Activated T-cell treated with anti-CD3 and anti-CD28 coated beads, Interleukin-2, amount 50 U/mL, for 48 hours (primary cell): ENCODE measurements at places on chromosomes 6 and 20.

DNA sequence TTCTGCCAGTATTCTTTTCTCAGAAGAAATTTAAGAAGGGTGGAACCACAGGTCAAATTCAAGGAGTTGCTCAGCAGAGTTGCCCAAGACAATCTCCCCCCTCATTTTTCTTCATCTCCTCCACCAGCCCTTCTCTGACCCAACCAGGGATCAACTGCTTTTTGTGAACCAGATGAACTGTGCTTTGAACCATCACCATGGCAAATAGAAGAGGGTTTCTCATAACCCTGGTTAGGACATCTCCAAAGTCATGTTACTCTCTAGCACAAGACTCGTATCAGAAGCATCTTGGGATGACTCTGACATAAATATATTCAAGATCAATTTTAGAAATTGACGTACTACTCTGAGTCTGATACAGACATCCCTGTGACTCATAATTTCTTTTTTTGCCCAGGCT lies 130.7 kb downstream of the ALDH8A1 start:
- DNase-seq = no peak

DNA sequence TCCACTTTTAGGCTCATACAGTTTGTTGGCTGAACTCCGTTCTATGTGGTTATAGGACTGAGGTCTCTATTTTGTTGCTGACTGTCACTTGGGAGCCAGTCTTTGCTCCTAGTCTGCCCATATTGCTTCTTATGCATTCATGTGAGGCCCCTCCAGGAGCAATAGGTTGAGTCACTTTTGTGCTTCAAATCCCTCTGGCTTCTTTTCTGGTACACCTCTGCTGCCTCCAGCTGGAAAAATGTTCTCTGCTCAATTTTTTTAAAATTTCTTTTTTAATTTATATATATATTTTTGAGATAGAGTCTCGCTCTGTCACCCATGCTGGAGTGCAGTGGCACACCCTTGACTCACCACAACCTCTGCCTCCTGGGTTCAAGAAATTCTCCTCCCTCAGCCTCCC lies 42.7 kb upstream of the NOX3 start:
- DNase-seq = no peak

- DNase-seq = peak; percentile 13
Observed at GRCh38 chr6:48068278-48069251, 42.4 kb downstream of the PTCHD4 start.

DNA sequence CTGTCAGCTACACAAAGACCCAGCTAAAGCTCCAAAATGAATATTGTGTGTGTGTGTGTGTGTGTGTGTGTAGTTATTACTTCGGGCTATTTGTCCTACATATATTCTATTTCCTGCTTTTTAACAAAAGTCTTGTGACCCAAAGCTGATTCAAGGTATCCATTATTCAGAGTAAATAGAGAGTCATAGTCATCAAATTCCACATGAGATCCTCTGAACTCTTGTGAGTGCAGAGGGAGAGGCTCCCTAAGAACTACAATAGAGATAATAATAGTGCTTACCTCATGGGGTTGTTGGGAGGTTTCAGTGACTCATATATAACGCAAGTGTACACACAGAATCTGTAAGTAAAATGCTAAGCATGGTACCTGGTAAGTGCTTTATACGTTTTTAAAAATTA lies 95.6 kb upstream of the SHLD1 start:
- DNase-seq = no peak

DNA sequence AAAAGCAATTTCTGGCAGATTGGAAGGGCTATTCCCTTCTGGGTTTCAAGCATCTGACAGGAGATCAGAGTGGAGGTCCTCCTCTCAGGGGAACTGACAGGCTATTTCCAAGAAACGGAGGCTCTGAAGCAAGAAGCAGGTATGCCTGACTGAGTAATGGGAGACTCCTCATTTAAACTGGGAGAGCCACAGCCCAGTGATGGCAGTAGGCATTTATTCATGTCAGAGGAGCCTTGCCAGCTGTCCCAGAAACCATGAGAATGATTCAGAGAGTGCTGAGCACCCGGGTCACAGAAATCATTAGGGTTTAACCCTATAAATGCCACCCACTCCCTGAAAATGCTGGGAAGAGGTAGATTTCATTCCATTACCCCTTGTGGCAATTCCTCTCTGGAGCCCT lies 247.5 kb upstream of the RNF217 start:
- no peak for DNase-seq

- DNase-seq = no peak
Observed at GRCh38 chr6:107202876-107203468, 87.7 kb upstream of the BEND3 start.

DNA sequence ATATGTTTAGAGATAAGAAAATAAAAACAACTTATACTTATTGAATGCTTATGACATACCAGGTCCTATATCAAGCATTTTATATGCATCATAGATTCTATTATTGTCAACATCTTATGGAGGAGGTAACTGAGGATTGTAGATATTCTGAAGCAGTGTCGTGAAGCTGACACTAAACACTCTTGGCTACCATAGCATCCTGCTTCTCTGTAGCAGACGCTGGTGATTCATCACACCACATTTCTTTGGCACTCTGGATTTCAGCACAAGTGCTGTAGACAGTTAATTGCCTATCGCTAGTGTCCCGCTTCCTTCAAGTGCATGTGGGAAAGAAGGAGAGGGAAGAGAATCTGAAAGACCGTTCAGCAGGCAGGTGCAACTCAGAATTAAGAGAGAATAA lies 317.1 kb downstream of the PLCB1 start:
- no peak for DNase-seq

DNA sequence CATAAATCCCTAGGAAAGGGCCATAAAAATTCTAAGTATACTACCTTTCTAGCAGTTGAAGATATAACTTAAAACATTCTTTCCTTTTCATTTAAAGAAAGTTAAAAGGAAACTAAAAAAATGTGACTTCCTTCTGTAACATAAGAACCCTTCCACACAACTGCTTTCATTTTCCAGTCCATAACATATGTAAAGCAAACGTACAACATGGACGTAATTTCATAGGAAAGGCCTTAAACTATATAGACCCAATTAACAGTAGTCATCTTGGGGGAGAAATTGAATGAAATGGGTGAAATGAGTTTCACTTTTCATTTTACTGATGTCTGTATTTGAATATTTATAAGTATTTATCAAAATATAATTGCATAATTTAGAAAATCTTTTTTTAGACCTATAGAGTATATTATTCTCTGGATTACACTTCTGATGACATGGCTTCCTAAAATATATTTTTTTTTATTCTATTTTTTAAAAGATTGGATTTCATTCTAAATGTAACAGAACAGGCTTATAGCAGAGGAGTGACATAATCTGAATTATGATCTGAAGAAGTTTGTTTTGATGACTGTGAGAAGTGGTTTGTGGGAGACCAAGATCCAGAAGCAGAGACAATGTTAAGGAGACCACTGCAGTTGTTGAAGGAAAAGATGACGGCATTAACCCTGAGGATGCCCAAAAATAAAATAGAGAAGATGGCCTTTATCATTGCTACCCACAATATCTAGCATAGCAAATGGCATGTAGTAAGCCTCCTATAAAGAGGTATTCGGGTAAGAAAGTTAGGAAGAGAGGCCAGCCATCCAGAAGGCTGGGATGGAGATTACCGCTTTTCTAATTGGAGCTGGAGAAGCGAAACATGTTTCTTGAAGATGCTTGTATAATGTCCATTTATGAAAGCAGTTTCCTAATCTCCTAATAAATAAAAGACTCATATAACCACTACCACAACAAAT lies 260.4 kb downstream of the PTPRK start:
- DNase-seq = no peak

GRCh38 chr6:98384334-98384733 lies 450.0 kb upstream of the POU3F2 start:
- no peak for DNase-seq

DNA sequence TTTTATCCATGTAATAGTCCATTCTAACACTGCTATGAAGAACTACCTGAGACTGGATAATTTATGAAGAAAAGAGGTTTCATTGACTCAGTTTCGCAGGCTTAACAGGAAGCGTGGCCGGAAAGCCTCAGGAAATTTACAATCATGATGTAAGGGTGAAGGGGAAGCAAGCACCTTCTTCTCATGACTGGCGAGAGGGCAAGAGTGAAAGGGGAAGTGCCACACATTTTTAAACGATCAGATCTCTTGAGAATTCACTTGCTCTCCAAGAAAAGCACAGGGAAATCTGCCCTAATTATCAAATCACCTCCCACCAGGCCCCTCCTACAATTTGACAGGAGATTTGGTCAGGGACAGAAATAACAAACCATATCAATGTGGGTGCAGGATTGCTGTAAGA lies 859.7 kb downstream of the EPHA7 start:
- no peak for DNase-seq

DNA sequence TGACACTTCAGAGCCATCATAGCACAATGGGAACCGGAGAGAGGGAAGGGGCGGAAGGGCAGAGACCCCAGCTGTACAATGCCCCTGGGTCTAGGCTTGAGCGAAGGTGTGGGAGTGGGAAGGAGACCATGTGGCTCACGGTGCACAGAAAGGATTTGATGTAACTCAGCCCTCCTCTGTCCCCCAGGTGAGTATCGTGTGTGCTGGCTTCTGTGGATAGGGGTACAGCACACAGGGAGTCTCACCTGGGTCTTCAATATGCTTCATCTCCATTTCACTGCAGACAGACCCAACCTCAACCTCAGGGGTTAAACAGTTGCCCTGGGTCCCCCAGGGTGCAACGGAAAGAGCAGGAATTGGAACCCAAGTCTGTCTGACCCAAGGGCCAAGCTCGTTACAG lies 122.2 kb downstream of the CDH26 start:
- no peak for DNase-seq

DNA sequence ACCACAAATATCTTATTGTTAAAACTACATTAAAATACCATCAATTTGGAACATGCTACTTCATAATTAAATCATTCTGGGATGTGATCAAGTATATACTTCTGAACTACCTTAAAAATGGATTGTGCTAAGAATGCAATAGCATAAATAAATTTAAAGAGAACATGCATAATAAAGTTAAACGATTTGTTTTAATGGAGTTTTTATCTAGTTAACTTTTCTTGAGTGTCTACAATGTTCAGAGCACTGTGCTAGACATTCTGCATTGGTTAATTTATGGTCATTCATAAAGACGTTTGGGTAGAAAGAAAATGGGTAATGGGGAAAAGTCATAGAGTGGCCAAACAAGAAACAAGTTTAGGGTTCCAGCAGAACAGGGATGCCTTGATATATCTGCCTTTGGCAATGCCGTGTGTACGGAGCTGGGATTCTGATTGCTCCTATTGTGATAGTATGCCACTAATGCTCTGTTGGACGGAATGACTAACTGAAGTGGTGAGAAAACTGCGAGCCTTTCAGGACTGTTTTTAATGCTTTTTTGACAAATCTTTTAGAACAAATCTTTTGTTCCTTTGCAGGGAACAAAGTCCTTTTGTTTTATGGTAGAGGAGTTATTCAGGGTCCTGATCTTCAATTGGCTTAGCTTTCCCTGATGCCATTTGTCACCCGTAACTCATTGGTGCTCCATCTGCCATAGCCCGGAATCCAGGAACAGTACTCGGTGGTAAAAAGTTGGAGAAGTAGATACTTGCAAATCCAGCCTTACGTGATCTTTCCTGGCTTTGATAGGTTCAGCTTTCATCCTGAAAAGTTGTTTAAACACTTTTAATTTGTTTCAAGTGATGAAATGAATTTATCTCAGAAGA lies 162.6 kb downstream of the BCKDHB start:
- no peak for DNase-seq

- DNase-seq = no peak
Observed at GRCh38 chr20:57714409-57715267, 4.8 kb upstream of the PMEPA1 start.

DNA sequence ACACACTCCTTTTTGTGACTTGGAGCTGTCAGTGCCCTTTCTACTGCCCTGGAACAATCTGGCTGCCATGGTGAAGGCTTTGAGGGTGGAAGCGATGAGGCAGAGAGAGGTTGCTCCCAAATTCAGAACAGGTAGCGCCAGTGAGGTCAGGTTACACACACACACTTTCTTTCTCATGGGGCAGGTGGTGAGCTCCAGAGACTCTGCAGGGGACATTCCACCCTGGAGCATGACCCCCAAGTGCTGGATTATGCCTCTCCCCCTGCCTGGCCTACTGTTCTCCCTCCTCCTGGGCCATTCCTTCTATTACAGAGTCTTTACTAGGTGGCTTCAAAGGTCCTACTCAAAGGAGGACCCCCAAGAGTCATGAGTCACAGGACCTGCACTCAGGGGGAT lies 98.0 kb downstream of the EYA2 start:
- DNase-seq = no peak

GRCh38 chr6:150183105-150183504 lies 40.3 kb downstream of the PPP1R14C start:
- DNase-seq = no peak

GRCh38 chr6:8181160-8181881 lies 79.0 kb upstream of the EEF1E1 start:
- DNase-seq = no peak

GRCh38 chr6:150087336-150087735 lies 18.4 kb upstream of the ULBP3 start:
- DNase-seq = no peak

DNA sequence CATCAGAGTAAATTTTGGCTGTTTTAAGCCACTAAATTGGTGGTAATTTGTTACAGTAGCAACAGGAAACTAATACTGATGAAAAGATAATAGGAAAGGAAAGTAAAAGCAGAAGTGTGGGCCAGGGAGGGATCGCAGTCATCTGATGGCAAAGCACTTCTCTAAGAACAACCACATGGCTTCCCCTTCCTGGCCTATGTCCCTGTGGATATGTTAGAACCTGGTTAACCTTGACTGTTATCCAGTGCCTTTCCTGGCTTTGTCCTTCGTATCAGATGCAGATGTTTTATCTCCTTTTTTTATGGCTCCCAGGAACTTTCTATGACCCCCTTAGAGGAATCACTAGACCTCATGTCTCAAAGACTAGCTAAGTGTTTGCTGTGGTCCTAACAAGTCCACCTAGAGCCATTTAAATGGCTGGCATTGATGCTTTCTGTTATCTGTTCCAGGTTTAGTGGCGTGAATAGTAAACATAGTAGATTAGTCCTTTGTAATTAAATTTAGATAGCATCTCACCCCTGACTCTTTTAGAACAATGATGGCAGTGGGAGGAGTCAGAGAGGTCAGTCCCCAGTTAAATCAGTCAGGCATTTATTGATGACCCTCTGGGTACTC lies 79.2 kb upstream of the PHACTR2 start:
- no peak for DNase-seq

DNA sequence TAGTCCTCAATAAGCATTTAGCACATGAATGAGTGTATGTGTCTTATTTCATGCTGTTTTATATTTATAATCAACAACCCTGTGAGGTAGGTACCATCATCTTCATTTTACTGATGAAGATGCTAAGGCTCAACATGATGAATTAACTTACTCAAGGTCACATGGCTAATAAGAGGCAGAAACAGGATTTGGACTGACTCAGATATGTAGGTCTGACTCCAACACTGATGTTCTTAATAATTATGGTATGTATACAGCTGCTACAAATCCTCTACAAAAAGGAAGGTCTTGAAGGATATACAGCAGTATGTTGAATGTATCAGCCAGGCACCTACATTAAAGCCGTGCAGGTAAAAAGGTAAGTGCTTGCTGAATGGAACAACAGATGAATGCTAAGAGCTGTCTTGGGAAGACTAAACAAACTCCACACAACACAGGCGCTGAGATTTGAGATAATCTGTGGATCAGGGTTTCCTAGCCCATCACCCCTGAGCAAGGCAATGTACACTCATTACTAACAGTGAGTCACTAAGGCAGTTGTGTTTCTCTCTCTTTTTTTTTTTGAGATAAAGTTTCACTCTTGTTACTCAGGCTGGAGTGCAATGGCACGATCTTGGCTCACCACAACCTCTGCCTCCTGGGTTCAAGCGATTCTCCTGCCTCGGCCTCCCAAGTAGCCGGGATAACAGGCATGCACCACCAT lies 31.9 kb downstream of the TTI1 start:
- peak; percentile 35 for DNase-seq

- no peak for DNase-seq
Observed at GRCh38 chr6:40816601-40817000, 222.4 kb downstream of the UNC5CL start.
